ENCODE measurements at places on chromosomes 5 and 9.

GRCh38 chr9:94534901-94535300, 20.0 kb upstream of the PCAT7 start:
- DNase-seq = no peak

DNA sequence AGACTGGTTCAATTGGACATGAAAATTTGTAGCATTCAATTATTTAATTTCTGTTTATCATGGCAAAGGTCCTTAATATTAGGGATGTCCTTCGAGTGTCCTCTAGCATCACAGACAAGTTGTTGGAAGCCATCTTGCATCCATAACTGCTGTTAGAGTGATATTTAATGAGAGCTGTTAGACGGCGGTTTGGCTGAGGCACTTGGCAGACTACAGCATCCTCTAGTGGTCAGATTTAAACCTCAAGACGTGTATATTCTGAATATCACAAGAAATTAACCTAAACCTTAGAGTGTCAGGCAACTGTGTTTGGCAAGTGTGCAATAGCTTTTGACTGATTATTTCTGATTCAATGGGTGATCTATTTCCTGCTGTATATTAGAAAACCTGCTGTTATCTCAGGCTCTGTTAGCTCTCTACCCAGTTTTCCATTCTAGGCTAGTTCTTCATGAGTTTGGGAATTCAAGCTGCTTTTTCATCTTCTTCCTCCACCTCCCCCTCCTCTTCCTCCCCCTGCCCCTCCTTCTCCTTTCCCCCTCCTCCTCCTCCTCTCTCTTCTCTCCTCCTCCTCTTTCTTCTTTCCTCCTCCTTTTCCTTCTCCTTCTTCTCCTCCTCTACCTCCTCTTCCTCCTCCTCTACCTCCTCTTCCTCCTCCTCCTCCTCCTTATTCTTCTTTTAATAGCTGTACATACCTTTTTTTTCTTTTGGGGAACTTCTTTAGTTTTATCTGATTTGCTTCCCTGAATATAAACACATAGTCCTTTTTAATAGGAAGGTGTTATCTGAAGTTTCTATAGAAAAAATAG, 8.6 kb downstream of the SPINK1 start:
- peak; percentile 50 for DNase-seq

DNA sequence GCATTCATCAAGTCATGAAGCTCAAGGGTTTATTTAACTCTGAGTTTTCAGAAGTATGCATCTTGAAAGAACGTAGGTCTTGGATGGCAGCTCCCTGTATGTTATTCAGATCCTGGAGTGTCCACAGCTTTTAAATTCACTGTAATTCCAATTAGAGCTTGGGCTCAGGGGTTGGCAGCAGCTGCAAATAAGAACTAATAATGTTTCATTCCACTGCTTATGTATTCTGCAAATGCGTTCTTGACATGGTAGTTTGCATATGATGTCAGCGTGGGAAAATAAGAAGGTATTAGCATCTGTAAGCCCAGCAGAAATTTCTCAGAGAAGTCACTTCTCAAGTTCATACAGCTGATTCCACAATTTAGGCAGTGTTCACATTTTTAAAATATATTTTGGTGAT, 58.4 kb downstream of the RORB start:
- DNase-seq = peak; percentile 47

- no peak for DNase-seq
Observed at GRCh38 chr5:160167624-160168165, 48.4 kb upstream of the PWWP2A start.

DNA sequence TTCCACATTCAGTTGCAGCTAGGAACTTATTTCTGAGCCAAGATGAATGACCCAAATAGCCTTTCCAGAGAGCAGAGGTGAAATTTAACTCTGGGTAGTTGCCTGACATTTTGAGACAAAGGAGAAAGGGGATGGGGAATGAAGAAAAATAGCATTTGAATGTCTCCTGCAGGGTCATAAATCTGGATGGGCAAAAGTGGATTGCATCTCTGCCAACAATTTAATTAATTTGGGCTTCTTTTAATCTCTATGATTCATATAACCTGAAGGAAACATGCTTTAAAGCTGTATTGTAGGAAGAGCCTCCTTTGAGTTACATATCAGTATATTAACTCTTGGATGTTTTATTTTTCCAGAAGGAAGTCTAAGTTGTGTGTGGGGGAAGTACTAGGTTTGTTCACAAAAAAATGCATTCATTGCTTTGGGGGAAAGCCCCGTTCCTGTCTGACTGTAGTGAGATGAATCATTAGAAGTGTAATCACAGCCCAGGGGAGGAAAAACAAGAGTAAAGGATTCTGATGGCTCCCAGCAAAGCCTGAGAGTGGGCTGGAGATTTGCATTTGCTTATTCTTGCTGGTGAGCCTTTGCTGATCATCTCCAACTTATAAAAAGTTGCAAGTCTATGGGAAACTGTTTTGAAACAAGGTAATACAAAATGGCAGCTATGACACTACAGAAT, 133.0 kb upstream of the IQGAP2 start:
- DNase-seq = no peak

DNA sequence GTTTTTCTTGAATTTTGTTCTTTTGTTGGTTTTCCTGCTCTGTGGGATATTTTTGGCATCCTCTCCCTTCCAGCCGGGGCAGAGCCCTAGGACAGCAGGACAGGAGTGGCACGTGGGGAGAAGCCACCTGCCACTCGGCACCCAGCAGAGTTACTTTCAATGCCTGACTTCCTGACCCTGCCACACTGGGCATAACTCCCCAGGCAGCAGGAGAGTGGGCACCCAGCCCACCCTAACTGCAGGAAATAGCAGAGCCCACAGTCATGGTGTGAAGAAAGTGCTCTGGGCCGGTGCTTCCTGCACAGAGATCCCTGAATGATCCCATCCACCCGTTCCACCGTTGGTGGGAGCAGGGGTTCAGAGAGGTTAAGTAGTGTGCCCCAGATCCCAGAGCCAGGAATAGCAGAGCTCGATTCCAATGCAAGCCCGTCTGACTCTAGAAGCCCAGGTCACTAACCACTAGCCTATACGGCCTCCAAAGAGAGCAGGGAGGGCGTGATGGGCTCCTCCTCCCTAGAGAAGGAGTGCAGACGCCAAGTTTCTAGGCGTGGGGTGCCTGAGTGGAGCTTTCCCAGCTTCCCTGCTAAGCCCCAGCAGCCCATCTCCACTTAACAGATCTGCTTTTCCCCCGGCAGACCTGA, 8.1 kb upstream of the NUP214 start:
- DNase-seq = no peak

- DNase-seq = peak; percentile 56
Observed at GRCh38 chr5:138752341-138752950, 779 bp upstream of the CTNNA1 start.
